ENCODE measurements at places on chromosomes 7 and 10.

GRCh38 chr7:39306016-39306570 lies 260.1 kb upstream of the YAE1 start:
- DNase-seq, result no peak

DNA sequence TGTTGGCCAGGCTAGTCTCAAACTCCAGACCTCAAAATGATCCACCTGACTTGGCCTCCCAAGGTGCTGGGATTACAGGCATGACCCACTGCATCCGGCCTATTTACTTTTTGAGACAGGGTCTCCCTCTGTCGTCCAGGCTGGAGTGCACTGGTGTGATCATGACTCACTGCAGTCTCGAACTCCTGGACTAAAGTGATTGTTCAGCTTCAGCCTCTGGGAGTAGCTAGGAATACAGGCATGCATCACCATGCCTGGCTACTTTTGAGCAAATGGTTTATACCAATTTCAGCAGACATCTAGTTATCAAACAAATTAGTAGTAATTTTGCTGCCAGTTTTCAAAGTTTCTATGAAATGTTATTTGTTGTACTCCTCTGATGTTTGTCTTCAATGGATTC lies 2.2 kb upstream of the WAC start:
- no peak for DNase-seq

DNA sequence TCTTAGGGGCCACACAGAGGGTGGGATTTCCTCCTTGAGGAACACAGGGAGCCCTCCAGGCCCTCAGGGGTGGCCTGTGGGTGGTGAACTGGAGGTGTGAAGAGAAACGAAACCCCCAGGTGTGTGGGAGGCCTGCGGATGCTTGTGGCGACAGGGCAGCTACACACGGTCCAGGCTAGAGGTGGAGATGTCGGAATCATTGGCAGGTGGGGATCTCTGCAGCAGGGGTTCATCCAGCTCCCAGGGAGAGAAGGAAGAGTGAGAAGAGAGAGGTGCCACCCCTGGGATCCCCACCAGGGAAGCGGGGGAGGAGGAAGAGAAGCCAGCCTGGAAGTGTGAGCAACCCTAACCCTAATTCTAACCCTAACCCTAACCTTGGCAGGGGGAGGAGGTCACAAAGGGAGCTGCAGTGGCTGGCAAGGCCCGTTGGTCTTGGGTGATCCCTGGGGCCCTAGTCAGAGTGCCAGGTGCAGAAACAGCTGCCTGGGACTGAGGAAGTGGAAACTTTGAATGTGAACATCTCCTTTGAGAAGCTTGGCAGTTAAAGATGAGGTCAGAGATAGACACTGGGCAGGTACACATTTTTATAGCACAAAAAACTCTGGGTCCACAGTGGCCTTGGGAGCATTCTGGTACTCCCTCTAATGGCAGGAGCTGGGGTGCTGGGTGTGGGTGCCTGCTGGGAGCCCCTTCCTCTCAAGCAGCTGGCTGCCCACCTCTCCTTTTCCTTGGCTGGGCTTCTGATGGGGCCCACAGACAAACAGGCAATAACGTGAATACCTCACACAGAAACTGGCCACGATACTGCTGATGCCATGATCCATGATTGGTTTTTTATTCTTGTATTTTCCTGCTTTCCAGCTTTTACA lies 6.8 kb upstream of the AEBP1 start:
- no peak for DNase-seq

- no peak for DNase-seq
Measured at GRCh38 chr10:22681783-22682183, 32.6 kb downstream of the PIP4K2A start.

DNA sequence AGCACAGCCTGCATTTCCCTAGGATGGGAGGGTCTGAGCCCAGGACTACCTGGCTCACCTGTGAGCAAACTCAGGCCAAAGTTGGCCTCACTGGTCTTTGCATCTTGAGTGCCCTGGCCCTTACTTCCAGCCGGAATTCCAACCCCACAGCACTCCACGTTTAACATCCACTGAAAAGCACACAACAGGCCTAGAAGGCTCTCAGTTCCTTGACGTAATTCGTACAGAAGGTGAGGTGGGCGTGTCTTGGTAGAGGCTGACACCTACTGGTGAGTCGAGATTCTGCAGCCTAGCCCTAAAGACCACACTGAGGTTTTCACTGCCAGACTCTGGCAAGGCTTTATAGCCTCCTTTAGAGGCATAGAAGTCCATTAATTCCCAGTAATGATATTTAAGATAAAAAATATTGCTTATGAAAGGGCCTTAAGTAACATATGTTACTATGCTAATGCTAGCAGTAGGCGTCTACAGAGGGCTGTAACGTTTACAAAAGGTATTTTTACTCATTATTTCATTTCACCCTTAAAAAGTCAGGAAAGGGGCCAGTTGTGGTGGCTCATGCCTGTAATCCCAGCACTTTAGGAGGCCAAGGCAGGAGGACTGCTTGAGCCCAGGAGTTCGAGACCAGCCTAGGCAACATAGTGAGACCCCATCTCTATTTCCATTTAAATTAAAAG lies 95.8 kb downstream of the HIP1 start:
- DNase-seq, result no peak

DNA sequence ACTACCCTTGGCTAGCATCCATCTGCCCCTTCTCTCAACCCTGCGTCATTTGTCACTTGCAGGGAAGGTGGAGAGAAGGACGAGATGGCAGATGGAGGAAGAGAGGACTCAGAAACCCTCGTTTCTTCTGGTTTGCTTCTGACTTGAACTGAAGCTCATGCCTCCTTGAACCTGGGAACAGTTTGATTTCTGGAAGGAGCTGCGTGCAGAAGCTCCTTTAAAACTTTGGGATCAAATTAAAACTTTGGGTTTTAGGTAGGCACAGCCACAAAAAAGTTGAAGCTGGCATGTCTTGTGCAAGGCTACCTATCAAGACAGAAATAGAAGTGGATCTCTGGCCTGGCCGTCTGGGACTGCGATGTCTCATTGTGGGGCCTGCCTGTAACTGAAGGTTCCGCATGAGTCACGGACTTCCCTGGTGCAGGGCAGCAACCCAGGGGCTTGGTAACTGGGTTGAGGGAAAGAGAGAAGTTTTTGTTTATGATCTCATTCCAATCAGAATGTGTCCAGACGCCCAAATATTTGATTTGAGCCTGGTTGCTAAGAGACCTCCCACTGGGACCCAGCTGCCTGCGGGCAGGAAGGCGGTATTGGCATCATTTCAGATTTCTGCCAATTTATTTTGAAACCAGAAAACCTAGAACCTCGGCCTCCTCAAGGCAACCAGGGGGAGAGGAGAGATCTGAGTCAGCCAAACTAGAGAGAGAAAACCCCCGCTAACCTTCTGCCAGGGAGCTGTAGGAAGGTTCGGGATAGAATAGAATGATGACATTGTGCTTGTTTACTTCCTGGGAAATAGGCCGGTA lies 15.8 kb upstream of the CAMK1D start:
- no peak for DNase-seq

GRCh38 chr7:15327001-15327400 lies 234.8 kb downstream of the AGMO start:
- no peak for DNase-seq

DNA sequence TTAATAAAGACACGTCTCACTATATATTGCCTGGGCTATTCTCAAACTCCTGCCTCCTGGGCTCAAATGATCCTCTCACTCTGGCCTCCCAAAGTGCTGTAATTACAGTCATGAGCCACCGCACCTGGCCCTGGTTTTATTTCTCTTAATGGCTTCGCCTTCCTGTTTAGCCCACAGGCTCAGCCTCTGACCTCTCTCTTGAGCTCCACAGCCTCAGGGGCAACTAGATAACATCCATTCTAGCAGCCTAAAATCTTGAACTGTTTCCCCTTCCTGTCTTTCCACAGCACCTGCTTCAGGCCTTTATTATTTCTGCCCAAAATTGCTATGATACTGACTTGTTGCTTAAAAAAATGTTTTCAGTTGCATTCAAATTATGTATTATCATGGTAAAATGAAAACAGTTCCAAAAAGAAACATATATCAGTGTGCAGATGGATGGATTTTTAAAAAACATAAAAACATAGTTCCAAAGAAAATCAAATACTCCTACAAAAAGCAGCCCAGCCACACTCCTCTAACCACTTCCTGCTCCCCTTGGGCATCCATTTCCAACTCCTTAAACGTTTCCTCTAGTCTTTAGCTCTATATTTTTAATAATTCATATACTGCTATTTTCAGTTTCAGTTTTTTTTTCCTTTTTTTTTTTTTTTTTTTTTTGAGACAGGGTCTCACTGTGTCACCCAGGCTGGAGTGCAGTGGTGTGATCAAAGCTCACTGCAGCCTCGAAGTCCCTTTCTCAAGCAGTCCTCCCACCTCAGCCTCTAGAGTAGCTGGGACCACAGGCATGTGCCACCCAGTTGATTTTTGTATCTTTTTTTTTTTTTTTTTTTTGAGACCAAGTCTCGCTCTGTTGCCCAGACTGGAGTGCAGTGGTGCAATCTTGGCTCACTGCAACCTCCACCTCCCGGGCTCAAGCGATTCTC lies 5.1 kb upstream of the BAZ1B start:
- DNase-seq, result no peak

GRCh38 chr10:44465401-44466115 lies 80.7 kb upstream of the CXCL12 start:
- no peak for DNase-seq

GRCh38 chr7:148327379-148327778 lies 263.2 kb upstream of the C7orf33 start:
- no peak for DNase-seq

- DNase-seq, result no peak
Measured at GRCh38 chr10:124748166-124748565, 4.0 kb upstream of the FAM53B start.

- no peak for DNase-seq
Measured at GRCh38 chr10:5314840-5315239, 49.9 kb upstream of the UCN3 start.

DNA sequence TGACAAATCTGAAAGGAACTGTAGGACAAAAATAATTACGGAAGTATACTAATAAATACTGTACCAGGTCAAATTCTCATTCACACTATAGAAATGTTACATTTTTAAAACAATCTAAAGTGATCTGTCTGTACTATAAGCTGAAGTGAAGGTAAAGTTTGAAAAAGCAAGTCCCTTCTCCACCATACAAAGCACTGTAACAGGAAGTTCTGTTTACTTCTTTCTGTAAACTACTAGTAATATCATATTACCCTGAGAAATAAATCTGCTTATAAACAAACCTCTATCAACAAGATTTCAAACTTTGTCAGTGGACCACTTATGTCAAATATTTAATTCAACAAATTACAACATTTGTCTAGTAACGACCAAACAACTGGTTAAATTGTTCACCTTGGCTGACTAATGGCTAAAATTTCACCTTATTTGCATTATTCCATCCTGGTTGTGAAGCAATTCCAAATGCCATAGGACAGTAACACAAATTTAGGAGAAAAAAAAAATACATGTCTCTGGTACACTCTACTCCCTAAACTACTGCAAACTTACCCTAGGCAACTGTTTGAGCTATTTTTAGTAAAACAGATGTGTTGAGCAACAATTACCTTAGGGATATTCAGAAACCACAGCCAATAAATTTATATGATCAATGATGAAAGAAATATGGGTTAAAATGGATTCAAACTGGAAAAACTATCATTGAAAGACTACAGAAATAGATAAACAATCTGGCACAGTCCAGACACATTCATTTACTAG lies 126.0 kb downstream of the NRBF2 start:
- DNase-seq, result no peak

DNA sequence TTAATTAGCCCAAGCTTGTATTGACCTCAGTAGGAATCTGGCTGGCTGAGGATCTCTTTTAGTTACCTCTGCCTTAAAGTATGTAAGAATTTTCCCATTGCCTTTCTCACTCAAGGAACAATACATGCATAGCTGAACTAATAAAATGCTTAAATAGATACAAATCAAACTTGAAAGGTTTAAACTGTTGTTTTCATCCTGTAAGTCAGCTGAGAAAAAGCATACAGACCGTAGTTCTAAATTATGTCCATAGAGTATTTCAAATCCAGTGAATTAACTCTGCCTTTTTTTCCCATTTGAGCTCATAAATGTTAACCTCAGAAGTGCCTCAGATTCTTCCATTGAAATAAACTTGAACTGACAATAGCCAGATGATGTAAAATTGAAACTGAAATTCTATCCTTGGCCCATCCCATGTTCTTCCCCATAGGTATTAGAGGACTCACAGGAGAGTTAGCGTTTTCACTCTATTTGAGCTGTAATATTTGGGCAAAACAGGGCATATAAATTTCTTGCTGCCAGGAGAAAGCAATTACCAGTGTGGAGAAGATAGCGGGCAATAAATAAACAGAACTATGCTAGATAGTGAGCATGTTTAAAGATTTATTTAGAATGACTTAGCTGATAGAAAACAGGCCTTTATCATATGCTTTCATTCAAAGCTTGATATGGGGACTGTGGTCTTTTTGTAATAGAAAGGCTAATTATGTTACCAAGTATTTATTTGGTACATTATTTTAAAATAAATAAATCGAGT lies 163.7 kb downstream of the WNT2 start:
- DNase-seq, result no peak

DNA sequence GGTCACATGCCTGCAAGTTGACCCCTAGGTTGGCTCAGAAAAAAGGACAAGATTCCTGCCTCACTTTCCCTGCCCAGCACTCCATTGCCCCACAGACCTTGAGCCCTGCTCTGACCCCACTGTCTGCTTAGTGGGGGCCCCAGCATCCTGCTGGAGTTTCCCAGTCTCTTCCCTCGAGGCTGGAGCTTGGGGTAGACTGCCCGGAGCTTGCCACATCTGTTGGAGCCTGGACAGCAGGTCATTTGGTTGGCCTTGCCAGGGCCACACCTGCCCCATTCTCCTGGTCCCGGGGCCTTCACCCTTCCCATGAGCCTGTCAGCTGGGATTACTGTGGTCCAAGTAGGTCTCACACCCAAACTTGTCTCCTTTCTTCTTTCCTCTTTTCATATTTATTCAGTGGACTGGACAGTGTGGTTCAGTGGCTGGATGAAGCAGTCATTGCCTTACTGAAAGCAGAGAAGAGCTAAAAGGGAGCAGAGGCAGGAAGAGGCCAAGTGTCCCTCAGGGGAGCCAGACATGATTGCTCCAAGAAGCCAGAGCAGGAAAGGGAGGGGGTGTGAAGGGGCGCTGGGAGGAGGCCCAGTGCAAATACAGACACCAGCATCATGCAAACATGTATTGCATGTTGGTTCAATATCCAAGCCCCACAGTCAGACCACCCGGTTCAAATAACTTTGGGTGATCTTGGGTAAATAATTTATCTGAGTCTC lies 56.2 kb upstream of the CACUL1 start:
- peak; percentile 42 for DNase-seq

DNA sequence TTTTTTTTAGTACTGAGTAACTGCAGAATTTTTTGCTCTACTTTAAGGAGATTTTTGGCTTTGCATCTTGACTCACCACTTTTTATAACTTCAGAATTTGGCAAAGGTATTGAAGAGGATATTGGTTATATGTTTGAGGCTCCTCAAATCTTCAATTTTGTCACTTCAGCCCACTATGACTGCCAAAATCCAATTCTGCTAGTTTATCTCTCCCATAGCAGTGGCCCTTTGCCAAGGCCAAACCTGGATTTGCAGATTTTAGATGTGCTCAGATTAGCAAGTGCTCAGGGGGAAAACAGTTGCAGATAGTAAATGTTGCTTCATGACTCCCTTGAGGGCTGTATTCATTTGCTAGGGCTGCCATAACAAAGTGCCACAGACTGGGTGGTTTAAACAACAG lies 427.5 kb downstream of the ADRA2A start:
- no peak for DNase-seq

GRCh38 chr7:105674200-105674920 lies 93.1 kb upstream of the EFCAB10 start:
- DNase-seq, result no peak

GRCh38 chr10:69071610-69072009 lies 16.3 kb upstream of the SRGN start:
- no peak for DNase-seq

Measured in left forelimb (tissue), 1 donor.